ENCODE measurements at places on chromosomes 5 and 9. TPM values are rescaled to one million over a fixed set of nuclear protein-coding genes. Genes with fewer than 3 reads are reported as not detected.

The SEMA5A gene
- total RNA-seq, result 17.6 TPM

The PTGDS gene
- 475 TPM for total RNA-seq

The AIF1L gene
- 31.2 TPM for total RNA-seq

The CRB2 gene
- not detected for total RNA-seq

The PDE8B gene
- total RNA-seq, result 7.7 TPM

The INSL6 gene
- not detected for total RNA-seq

The DOLPP1 gene
- total RNA-seq, result 5.7 TPM

The PCDHGA10 gene
- total RNA-seq, result 6.6 TPM

The LURAP1L gene
- total RNA-seq, result 13.9 TPM

The CKMT2 gene
- 26.3 TPM for total RNA-seq

The FOXD4 gene
- 0.32 TPM for total RNA-seq

The CCDC183 gene
- total RNA-seq, result 0.42 TPM

The BTNL3 gene
- not detected for total RNA-seq
